ENCODE measurements at places on chromosomes 5 and 9. TPM values are rescaled to one million over a fixed set of nuclear protein-coding genes. Genes with fewer than 3 reads are reported as not detected.

- H3K27me3 ChIP-seq: no peaks in the 10 kb centered on the region
- no peak for DNase-seq
- H3K4me3 ChIP-seq: no peak overlapping the region
- H3K36me3 ChIP-seq: peaks cover 30% of the 10 kb centered on the region
Observed at GRCh38 chr9:2837915-2838314, 6.0 kb downstream of the PUM3 start.

- no peak overlapping the region for H3K27ac ChIP-seq
- no peaks in the 10 kb centered on the region for H3K27me3 ChIP-seq
- H3K4me1 ChIP-seq: no peaks in the 10 kb centered on the region
- DNase-seq: no peak
- H3K4me3 ChIP-seq: no peak overlapping the region
Observed at GRCh38 chr9:106526716-106527204, 336.2 kb upstream of the ZNF462 start.

DNA sequence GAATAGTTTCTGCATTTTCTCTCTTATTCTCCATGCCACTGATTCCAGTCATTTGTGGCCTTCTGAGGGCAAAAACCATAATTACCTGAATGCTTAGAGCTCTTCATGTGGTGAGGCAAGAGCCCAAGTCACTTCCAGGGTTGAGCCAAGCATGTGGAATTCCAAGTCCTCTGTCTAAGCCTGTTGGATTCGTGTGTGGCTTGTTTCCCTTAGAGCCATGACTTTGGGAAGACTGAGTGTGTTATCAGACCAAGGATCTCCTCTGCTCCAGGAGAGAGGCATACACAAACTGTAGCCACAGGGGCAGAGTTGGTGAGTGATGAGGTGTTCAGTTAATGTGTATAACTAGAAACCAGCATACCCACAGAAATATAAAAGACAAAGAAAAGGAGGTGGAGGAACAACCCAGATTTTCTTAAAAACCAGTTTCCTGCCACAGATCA, 27.1 kb downstream of the SLC22A5 start:
- no peak overlapping the region for H3K4me3 ChIP-seq
- no peaks in the 10 kb centered on the region for H3K27me3 ChIP-seq
- H3K27ac ChIP-seq: no peak overlapping the region
- no peak for DNase-seq
- H3K36me3 ChIP-seq: no peaks in the 10 kb centered on the region

The DMRT2 gene
- total RNA-seq: not detected
